Activated naive CD4-positive, alpha-beta T cell treated with anti-CD3 and anti-CD28 coated beads for 36 hours (primary cell): ENCODE measurements at places on chromosomes 7 and 10. TPM values are rescaled to one million over a fixed set of nuclear protein-coding genes. Genes with fewer than 3 reads are reported as not detected.

Gene C10orf62
- not detected for total RNA-seq

Gene GCK
- 3.3 TPM for total RNA-seq

Gene FZD1
- total RNA-seq: 0.29 TPM

Gene HOXA4
- total RNA-seq: 0.14 TPM

Gene ITGB8
- total RNA-seq: not detected

Gene ZDHHC6
- 37.8 TPM for total RNA-seq

Gene ALDH18A1
- total RNA-seq: 91.7 TPM

Gene GNA12
- total RNA-seq: 14.1 TPM

Gene CYP3A7
- total RNA-seq: not detected

Gene OR9A2
- total RNA-seq: not detected
